ENCODE measurements at places on chromosomes 2 and 18.
A peak's percentile ranks its signal among the peaks of the same experiment; 100 is the strongest.

DNA sequence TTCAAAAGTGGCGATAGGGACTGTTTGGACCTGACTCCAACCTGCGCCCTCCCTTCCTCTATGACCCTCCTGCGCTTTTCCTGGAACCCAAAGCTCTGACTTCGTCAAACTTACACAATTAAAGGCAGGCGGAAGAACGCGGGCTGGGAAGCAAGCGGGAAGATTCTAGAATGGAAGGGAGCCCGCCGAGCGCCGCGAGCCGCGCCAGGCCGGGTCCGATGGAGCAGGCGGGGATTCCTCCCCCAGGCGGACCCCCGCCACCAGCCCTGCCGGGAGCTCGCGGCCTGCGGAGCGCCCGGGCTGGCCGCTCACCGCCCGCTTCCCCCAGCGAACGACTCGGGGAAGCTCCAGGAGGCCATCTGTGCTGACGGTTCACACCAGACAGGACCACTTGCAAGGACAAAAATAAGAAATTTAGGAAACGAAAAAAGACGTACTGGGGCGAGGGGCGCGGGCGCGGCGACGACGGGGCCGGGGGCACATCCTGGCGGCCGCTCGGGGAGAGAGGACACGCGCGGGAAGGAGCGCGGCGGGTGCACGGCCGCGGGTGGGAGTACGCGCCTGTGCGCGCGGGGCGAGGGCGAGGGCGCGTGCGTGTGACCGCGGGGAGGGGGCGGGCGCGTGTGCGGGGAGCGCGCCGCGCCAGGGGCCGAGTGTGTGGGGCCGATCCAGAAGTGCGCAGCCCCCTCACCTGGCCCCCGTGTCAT, 1.1 kb upstream of the SALL3 start:
- DNase-seq = no peak

DNA sequence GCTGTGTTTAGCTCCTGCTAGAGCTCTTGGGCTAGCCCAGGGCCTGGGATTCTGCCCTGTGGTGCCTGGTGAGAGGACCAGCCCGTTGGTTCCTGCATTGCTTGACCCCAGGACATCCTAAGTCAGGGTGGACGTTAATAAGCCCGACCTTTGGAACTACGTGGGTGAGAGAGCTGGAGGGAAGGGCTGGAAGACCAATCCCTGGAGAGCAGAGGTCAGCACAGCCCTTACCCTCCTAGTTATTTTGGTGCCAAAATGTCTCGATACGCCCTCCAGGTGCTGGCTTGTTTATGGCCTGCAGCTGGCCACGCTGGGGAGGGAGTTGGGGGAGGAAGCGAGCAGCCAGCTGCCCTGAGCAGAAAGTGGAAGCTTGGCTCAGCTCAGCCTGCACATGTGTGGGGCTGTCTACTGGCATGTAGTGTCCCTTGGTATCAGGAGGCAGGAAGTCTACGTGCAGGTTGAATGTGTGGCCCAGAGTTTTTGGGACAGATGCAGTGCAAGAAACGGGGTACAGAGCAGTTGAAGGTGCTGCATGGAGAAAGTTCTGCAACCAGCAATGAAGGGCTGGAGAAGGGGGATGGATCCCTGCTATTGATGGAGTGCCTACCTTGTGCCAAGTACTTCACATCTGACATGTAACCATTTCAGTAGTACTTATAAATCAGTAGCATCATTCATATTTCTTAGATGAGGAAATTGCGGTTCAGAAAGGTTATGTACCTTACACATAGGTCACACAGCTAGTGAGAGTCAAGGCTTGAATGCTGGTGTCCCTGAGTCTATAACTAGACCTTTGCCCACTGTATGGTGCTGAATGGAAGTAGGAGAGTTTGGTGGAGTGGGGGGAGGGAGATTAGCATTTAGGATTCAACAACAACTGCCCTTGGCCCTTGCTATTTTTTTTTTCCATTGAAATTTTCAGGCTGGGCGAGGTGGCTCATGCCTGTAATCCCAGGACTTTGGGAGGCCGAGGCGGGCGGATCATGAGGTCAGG, 5.0 kb upstream of the DGKD start:
- peak; percentile 76 for DNase-seq

DNA sequence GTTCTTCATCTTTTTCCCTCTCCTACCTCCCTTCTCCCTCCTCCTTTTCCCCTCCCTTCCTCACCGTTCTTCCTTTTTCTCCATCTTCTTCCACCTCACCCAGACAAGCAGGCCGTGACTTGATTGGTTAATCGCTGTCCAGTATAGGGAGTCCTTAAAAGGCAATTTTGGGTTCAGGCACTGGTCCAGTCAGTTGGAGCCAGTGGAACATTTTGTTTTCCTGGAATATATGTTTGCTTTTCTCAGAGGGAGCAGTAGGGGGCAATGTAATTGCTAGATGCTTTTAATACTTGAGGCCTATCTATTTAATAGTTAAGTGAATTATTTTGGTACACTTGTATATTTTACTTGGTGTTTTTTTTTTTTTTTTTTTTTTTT, 15.0 kb downstream of the ELAC1 start:
- DNase-seq = no peak

GRCh38 chr2:164784376-164784775, 57.2 kb downstream of the COBLL1 start:
- no peak for DNase-seq

GRCh38 chr2:197055045-197055444, 128.5 kb upstream of the PGAP1 start:
- DNase-seq = no peak

GRCh38 chr2:177830881-177831386, 241.6 kb downstream of the PDE11A start:
- DNase-seq = no peak

GRCh38 chr2:28676152-28676835, 75.3 kb upstream of the PPP1CB start:
- DNase-seq = no peak

- DNase-seq = no peak
Observed at GRCh38 chr2:23268467-23269263, 116.3 kb upstream of the KLHL29 start.

DNA sequence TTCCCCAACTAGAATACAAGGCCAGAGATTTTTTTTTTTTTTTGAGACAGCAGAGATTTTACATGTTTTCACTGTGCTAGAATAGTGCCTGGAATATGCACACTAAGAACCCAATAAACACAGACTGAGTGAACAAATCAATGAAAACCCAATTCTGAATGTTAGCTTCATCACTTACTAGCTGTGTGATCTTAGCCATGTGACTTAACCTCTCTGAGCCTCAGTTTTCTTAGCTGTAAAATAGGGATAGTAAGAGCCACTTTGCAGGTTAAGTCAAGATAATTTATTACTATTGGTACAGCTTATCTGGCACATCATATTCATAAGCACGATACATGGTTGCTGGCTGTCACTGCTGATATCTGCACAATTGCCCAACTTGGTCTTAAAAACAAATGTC, 140.6 kb downstream of the EN1 start:
- DNase-seq = no peak

DNA sequence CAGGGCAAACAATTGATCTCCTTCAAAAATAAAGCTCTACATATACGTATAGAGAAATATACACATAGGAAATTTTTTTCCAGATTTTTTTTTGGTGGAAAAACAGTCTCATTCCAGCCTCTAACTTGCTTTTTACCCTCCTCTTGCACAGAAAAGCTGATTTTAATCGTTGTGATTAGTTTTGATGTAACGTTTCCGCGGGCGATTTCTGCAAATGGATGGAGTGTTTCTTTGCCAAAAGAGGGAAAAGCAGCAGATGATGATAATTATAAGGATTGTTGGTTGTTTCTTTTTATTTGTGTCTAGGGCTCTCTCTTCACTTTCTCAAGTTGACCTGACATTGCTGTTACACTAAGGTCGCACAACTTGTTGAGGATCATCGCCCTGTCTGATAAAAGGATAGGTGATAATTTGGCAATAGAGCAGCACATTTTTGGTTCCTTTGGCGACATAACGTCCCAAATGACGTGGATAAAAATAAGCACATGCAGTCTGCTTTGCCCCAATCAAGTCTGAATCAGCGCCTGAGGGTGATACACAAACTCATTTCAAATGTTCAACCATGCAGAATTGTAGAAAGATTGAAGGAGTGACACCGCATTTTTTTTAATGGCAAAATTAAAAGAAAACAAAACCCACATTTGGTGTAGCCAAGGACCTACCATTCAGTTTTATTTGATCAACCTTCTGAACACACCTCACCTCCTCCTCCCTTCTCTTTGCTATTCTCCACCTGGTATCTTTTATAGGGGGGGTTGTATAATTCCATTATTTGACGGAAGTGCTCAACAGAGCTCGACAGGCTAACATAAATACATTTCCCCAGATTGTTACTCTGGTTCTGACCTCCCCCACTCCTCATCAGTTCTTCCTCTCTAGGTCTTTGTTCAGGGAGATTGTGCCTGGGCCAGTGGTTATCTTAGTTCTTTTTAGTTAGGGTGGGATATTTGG, 109.6 kb upstream of the KCTD1 start:
- no peak for DNase-seq

DNA sequence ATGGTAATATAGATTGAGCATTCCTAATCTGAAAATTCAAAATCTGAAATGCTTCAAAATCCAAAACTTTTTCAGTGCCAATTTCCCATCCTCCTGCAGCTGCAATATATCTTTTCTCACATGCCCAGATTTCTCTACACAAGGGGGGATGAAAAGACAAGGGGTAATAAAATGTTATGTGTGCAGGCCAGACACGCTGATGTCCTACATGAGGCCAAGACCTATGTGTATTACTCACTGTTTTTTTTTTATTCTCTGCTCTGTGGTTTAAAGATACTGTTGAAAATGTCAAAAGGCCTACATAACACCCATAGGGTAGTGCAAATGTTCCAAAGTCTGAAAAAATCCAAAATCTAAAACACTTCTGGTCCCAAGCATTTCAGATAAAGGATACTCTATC, 41.2 kb upstream of the CWC22 start:
- no peak for DNase-seq

- DNase-seq = no peak
Observed at GRCh38 chr18:11488175-11488574, 121.2 kb upstream of the SLC35G4 start.

DNA sequence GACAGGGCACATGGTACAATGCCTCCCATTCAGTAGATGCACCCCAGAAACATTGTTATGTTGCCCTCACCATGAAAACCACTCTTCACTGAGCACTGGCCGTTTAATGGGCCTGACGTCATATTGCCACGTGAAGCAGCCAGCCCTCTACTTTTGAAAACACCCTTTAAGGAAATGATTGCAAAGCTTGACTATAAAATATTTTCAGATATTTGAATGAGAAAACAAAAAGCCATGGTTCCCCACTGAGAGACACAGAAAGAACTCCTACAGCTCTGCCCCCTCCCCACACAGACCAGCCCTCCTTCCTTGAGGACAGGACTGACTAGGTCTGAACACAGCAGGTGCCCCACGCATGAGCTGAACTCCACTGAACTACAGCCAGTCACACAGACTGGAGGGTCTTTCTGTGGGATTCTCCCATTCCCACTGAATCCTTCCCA, 349.1 kb downstream of the ANAPC1 start:
- DNase-seq = peak; percentile 20

GRCh38 chr18:71846716-71847115, 697.4 kb downstream of the CBLN2 start:
- DNase-seq = no peak

DNA sequence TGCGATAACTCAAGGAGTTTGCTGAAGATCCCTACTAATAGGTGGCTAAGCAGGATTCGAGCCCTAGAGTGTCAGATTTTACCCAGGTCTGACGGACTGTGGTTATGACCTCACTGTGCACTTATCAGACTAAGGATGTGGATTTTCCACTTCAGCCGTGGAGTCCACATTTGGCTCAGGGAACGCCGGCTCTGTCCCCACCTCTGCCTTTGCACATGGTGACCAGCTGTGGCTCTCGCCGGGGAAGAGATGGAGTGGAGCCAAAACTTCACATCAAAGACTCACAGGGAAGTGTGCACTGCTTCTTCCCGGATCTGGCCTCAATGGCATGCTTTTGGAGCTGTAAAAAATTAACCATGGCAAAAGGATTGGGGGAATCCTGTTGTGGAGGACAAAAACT, 249.3 kb upstream of the APCDD1 start:
- no peak for DNase-seq

- DNase-seq = peak; percentile 32
Observed at GRCh38 chr2:235330775-235331451, 162.9 kb upstream of the AGAP1 start.

DNA sequence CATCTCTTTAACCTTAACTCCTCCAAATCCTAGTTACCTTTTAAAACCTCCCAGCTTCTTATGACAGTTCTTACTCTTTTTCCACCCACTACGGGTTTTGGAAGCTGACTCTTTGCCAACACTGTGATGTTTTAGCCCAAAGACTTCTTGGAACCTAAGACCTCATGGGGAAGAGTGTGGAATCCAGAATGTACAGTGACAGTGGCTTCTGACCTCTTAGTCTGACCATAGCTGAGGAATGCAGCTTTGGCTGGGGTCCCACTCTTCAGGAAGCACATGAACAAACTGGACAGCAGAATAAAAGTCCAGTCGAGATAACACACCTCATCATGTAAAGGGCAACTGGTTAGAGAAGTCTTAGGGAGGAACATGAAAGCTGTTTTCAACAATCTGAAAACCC, 161.1 kb upstream of the PKDCC start:
- DNase-seq = no peak

DNA sequence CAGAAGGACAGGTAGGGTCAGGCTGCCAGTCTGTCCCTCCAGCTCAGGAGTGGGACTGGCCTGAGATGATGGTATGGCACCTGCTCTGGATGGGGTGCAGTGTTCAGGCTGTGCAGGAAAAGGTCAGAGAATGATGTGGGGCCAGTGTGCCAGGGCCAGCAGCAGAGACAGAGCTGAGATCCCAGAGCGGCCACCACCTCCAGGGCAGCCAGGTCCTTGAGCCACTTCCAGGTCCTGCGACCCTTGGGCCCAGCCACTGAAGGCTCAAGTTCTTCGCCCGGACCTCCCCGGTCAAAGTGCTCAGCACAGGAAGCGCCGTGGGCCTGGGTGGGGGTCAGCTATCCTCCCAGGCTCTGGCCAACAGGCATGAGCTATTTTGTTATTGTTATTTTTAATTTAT, 12.1 kb upstream of the ARMC9 start:
- DNase-seq = no peak

DNA sequence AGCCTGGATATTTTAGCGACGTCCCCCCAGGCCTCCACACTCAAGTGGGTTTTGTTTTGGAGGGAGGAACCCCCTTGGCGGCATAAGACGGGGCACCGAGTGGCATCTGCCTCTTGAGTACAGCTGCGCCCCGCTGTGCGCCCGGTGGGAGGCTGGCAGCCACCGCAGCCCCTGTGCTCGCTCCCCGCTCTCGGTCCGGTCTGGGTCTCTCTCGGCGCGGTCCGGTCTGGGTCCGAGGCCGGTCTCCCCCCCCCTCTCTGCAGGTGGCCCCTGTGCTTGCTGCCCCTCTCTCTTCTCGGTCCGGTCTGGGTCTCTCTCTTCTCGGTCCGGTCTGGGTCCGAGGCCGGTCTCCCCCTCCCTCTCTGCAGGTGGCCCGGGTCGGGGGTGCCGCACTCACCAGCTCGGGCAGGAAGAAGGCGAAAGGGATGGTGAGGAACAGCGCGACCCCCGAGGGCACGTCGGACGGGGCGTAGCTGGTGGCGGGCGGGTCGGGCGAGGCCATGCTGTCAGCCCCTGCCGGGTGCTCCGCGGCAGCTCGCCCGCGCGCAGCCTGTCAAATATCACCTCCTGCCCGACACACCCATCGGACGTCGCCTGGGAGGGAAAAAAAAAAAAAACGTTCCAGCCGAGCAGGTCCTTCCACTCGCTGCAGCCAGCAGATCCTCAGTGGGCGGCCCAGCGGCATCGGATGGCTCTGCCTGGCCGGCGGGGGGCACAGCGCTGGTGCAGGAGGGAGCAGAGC, at the start of gene MALL:
Gene MALL (minus strand): TSS at position 532 of the 742 bp plus-strand sequence. CDS start 30 bp downstream, at position 502.
- no peak for DNase-seq
